Stomach (tissue), 19 donors: ENCODE measurements at places on chromosomes 6 and 20. TPM values are rescaled to one million over a fixed set of nuclear protein-coding genes. Genes with fewer than 3 reads are reported as not detected.
A peak's percentile ranks its signal among the peaks of the same experiment; 100 is the strongest.

DNA sequence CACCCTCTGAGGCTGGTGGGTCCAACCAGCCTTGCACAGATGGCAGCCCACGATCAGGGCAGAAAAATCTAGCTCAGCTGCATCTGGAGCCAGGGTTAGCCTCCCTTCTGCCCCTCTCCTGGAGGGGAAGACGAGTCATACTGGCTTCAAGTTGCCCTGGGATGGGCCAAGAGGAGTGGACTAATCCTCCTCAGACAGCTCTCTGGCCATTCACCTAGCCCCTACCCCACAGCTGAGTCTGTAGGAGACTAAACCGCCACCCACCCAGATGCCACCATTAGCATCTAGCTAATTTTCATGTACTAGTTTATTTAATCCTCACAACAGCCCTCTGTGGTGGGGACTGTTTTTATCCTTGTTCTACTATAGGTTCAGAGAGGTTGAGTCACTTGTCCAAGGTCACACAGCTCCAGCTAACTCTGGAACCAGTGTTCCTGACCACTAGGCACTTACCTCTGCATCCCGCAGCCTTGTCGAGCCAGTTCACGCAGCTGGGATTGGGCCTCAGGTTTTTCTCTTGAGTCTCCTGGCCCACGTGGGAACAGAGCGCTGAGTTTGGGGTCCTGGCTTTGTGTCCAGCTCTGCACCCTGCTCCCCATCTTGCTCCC, 48.5 kb upstream of the CCDC167 start:
- H3K4me3 ChIP-seq: no peak overlapping the region
- H3K36me3 ChIP-seq: no peaks in the 10 kb centered on the region
- DNase-seq: no peak

DNA sequence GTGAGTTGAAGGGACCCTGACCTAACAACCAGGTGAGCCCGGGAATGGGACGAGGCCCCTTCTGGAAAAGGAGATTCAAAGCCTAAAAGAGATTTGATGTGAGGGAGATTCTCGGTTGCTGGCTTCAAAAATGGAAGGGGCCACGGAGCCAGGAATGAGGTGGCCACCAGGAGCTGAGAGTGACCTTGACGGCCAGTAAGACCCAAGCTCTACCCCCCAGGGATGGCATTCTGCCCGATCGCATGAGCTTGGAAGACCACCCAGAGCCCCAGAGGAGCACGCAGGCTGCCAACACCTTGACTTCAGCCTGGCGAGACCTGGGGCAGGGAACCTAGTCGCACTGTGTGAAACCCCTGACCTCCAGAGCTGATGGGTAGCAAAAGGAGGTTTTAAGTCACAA, 163.9 kb downstream of the BMP7 start:
- H3K27ac ChIP-seq: no peak overlapping the region
- H3K27me3 ChIP-seq: no peaks in the 10 kb centered on the region
- no peaks in the 10 kb centered on the region for H3K36me3 ChIP-seq
- no peak for DNase-seq

DNA sequence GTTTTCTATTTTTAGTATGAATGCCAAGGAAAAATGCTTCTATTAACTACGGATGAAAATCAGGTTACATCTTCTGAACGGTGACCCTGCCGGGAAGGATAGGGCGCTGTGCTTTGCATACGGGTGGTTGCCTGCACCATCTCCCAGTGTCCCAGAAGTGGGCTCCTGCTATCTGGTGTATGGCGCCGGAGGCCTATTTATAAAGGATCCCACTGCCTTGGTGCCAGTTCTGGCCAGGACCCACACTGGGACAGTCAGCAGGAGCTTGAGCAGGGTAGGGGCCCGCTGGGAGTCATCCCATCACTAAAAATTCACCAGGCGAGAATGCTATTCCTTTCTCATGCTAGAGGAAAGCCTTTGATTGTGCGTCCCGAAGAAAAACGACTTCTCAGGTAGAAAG, 22.9 kb downstream of the TMEM242 start:
- H3K4me1 ChIP-seq: peaks cover 14% of the 10 kb centered on the region
- no peaks in the 10 kb centered on the region for H3K27me3 ChIP-seq
- no peak overlapping the region for H3K4me3 ChIP-seq
- no peaks in the 10 kb centered on the region for H3K36me3 ChIP-seq

DNA sequence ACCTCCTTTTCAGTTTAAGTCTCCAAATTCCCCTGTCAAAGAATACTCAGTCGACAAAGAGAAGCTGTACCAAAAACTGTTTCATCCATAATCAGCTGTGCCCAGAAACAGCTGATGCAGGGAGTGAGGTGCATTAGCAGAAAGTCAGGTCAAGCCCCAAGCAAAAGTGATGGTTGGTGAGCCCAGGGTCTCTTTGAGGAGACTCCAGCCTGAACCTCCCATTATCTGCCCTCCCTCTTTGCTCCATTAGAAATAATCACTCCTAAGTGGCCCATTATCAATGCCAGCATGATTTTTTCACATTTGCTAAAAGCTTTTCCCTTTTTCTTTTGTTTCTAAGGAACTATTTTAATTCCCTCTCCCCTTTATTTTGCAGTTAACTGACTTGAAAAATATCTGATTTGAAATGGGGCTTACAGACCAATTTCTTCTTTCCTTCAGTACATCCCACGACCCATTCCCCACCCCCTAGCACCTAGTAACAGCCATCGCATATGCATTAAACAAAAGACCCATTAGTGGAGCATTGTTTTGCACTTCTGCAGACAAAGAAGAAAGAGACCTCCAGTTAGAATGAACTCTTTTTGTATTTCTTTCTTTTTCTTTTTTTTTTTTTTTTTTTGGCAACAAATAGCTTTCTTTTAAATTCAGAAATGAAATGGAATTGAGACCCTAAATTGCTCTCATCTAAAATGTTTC, 257.0 kb downstream of the GRIK2 start:
- H3K36me3 ChIP-seq: no peaks in the 10 kb centered on the region
- no peak overlapping the region for H3K27ac ChIP-seq
- no peaks in the 10 kb centered on the region for H3K27me3 ChIP-seq
- H3K4me3 ChIP-seq: no peak overlapping the region

DNA sequence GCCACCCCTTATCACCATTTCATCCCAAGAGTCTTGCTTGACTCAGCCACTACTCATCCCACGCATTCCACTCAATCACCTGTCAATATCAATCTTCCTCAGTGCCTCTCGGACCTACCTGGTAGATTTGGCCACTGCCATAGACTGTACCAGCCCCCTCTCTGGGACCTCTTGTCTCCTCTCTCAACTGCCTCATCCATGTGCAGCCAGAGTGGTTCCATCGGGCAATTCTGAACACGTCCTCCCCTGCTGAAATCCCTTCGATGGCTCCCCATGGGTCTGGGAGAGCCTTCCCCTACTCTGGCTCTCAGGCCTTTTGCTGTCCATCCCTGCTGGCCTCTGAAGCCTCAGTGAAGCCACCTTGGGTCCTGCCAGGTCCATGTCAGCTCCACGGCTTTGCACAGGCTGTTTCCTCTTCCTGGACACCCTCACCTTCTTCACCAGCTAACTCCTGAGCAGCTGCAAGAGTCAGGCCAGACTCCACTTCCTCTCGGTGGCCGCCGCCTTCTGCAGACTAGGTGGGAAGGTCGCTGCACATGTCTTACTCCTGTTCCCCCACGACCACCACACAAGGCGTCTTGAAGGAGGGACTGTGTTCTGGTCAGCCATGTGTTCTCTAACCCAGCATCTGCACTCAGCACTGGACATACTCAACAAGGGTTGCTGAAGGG, 120.4 kb downstream of the TOX2 start:
- DNase-seq: peak; percentile 14
- no peaks in the 10 kb centered on the region for H3K27me3 ChIP-seq
- H3K4me1 ChIP-seq: no peaks in the 10 kb centered on the region
- H3K36me3 ChIP-seq: no peaks in the 10 kb centered on the region

DNA sequence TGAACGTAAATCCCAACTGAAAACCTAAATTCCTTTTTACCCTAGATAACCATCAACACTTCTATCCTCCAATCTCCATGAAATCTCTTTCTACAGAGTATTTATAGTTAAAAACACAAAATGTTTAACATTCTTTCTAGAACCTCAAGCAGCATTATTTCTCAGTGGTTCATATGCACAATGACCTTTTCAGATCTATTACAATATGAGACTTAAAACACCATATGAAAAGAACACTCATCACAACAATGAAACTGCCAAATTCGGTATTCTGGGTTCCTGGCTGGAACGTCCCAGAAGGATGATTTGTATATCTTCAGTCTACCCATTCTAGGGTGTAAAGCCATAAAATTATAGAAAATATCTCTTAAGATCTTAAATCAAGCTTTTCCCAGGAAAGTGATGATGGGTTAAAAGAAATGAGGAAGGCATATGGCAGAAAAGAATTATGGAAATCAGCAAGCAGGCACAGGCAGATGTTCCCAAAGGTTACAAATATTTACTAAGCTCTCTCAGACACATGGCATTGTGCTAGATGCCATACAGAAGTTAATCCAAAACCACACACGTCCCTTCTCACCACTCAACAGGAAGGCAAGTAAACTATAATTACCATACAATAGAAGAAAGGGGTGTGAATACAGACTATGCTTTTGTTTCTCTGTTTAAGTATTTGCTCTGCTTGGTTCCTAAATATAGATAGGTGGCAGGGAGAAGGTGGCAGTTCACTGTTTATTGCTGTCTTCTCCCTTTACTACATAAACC, 118.0 kb downstream of the CHD6 start:
- peaks cover 15% of the 10 kb centered on the region for H3K4me1 ChIP-seq
- no peak overlapping the region for H3K27ac ChIP-seq
- DNase-seq: no peak

DNA sequence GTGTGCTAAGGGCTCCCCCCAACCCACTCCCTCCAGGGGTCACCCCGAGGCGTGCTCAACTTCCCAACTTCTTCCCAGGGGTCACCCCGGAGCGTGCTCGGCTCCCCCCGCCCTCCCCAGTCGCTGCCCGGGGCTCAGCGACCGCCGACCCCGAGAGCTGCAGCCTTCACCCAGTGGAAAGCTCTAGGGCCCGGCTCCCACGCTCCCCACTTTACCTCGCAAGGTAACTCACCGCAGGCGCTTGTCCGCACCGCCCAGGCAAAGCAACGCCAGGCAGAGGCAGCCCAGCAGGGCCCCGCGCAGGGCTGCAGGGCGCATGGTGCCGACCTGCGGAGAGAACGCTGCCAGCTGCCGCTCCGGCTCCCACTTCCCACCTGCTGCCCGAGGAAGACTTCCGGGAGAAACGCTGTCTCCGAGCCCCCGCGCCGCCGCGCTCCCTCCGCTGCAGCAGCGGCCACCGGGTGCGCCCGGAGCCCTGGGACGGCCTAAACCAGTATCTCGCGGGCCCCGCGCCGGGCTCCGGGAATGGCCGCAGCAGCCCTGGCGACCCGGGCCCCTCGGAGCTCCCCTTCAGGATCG, 396 bp downstream of the RNASET2 start:
- no peaks in the 10 kb centered on the region for H3K27me3 ChIP-seq
- peaks cover 89% of the 10 kb centered on the region for H3K4me1 ChIP-seq
- peaks cover 7% of the 10 kb centered on the region for H3K36me3 ChIP-seq
- H3K4me3 ChIP-seq: peak overlapping the region; percentile 67

- no peak overlapping the region for H3K4me3 ChIP-seq
- no peak overlapping the region for H3K27ac ChIP-seq
- peaks cover 10% of the 10 kb centered on the region for H3K4me1 ChIP-seq
- H3K27me3 ChIP-seq: peaks cover 88% of the 10 kb centered on the region
- H3K36me3 ChIP-seq: no peaks in the 10 kb centered on the region
Observed at GRCh38 chr20:38645351-38645750, 43.7 kb downstream of the ARHGAP40 start.

GRCh38 chr6:111759836-111760785, 113.1 kb downstream of the FYN start:
- peak overlapping the region; percentile 23 for H3K27ac ChIP-seq
- no peaks in the 10 kb centered on the region for H3K27me3 ChIP-seq
- peak overlapping the region; percentile 10 for H3K4me3 ChIP-seq
- H3K4me1 ChIP-seq: peaks cover 57% of the 10 kb centered on the region
- DNase-seq: peak; percentile 81
- H3K36me3 ChIP-seq: no peaks in the 10 kb centered on the region

Gene ASIP
- not detected for total RNA-seq
